Placental epithelial cell (primary cell): ENCODE measurements at places on chromosomes 1 and 21. TPM values are rescaled to one million over a fixed set of nuclear protein-coding genes. Genes with fewer than 3 reads are reported as not detected.

Gene LIN9
- total RNA-seq, result 2.0 and 2.4 TPM in 2 replicates

Gene FAM151A
- total RNA-seq, result not detected in 2 replicates

Gene IRF6
- total RNA-seq, result 28.7 and 37.1 TPM in 2 replicates

Gene CDC42SE1
- 95.4 and 112 TPM in 2 replicates for total RNA-seq

Gene HFM1
- total RNA-seq, result 0.22 and 1.2 TPM in 2 replicates

Gene RBM11
- under 0.01 TPM in 1 of 2 replicates, not detected in the other for total RNA-seq

Gene TRABD2B
- total RNA-seq, result not detected in 2 replicates

Gene NFYC
- total RNA-seq, result 47.5 and 48.4 TPM in 2 replicates

Gene AMY1A
- total RNA-seq, result not detected in 2 replicates

Gene CDC20
- 6.7 and 33.5 TPM in 2 replicates for total RNA-seq
